ENCODE measurements at places on chromosomes 5 and 9. TPM values are rescaled to one million over a fixed set of nuclear protein-coding genes. Genes with fewer than 3 reads are reported as not detected.

The CNTNAP3B gene
- total RNA-seq = 1.9 TPM

The BSPRY gene
- total RNA-seq = 7.7 TPM

The SIT1 gene
- 14.7 TPM for total RNA-seq

The PCDHGA4 gene
- 7.2 TPM for total RNA-seq

The SLC36A2 gene
- not detected for total RNA-seq

The EGFLAM gene
- 0.50 TPM for total RNA-seq

The FKBP15 gene
- 14.9 TPM for total RNA-seq

The TRIM23 gene
- total RNA-seq = 16.6 TPM

The GBGT1 gene
- total RNA-seq = 15.7 TPM

The ACSL6 gene
- total RNA-seq = 3.6 TPM

The ANKRD18A gene
- 2.4 TPM for total RNA-seq

The NEK6 gene
- total RNA-seq = 10.4 TPM

The LCN10 gene
- 9.8 TPM for total RNA-seq

The CCIN gene
- total RNA-seq = not detected

The CD274 gene
- not detected for total RNA-seq

The PCDHB12 gene
- 3.7 TPM for total RNA-seq

The ADAMTS6 gene
- 1.0 TPM for total RNA-seq

The LMNB1 gene
- total RNA-seq = 269 TPM

The SCGB3A2 gene
- 36.1 TPM for total RNA-seq

The SLC25A2 gene
- total RNA-seq = not detected

All from GM23338 (cell line).